Naive B cell (primary cell): ENCODE measurements at places on chromosomes 12 and 14. TPM values are rescaled to one million over a fixed set of nuclear protein-coding genes. Genes with fewer than 3 reads are reported as not detected.

RAPGEF3 gene
- not detected for polyA plus RNA-seq

DNA sequence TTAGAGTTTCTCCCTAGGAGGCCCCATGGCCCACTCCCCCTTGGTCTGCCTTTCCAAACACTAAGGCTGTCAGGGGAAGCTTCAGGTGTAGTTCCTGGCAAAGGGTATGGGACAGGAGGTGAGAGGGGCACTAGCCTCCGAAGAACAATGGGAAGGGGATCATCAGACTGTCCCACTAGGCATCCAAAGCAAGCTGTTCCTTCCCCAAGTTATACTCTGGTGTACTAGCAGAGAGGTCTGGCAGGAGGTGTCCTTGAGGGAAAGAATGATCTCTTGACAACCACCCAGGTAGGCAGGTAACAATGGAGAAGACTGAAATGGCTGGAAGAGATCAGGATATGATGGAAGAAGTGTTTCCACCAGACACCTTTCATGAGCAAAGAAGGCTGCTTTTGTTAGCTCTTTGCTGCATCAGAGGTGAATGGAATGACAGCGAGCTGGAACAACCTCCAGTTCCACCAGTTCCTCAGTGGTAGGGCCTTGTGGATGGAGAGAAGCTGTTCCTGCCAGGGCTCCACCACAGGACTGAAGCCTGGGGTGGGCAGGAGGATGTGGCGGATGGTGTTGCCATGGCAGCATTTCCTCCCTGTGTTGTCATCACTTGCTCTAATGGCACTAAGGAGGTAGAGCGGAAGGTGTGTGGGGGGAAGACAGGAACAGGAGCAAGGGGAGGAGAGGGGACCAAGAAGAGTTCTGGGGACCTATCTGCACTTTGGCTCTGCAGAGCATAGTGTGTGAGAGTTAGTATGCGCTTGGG, 2.3 kb upstream of the AGAP2 start:
- peak; percentile 71 for DNase-seq

GRCh38 chr14:20493634-20494033, 11.7 kb upstream of the RNASE10 start:
- DNase-seq: no peak

- peak; percentile 95 for DNase-seq
Measured at GRCh38 chr14:24212924-24213865, at the start of gene CHMP4A. Gene CHMP4A, minus strand, starts transcription at chr14:24213488. Its CDS starts 49 bp downstream, at chr14:24213439.

DNA sequence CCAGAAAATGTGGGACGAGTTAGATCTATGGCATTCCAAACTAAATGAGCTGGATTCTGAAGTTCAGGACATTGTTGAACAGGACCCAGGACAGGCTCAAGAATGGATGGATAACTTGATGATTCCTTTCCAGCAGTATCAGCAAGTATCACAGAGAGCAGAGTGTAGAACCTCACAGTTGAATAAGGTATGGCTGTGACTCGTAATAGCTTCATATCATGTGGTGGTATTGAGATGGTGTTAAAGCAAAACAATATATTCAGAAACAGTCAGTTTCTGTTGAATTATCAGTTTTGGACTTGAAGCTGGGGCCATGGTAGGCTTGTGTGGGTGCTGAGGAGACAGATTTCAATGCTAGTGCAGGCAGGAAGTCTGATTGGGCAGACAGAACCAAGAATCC, 213.7 kb downstream of the ESR2 start:
- no peak for DNase-seq

SMARCD1 gene
- polyA plus RNA-seq: 28.1 TPM

SLC2A14 gene
- polyA plus RNA-seq: not detected

GRCh38 chr12:80400571-80400991, 43.5 kb upstream of the PTPRQ start:
- no peak for DNase-seq

DNA sequence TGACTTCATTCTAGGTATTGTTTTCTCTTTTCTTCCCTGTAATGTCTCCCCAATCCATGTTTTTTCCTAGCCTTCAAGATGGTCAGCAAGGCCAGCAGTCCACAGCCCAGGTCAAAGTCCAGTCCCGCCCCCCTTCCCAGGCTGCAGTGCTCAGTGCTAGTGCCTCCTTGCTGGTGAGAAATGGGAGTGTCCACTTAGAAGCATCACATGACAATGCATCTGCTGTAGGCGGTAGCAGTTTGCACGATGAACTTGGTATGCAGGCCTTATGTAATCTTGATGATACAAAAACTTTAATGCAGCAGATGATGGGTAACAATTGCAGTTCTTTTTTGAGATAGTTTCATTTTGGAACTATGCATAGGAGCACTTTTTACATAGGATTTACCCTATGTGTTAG, 88.4 kb downstream of the PCNX1 start:
- no peak for DNase-seq

GRCh38 chr12:32605326-32606095, 73.6 kb upstream of the DNM1L start:
- DNase-seq: no peak

DNA sequence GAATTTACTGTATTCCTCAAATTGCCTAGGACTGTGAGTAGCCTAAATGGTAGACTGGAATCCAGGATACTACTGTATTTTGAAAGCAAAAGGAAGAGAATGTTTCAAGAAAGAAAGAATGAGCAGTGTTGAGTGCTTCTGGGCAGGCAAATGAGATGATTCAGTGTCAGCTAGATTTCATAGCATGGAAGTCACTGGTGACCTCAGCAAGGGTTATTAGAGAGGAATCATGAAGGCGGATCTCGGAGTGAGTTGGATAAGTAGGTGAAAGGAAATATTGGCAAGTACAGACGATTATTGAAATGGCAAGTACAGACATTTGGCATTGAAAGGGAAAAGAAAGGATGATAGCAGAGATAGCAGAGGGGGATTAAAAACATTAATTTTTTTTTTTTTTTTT, 27.1 kb downstream of the VRK1 start:
- no peak for DNase-seq

- DNase-seq: no peak
Measured at GRCh38 chr14:30077946-30078345, 150.3 kb upstream of the PRKD1 start.

IL22 gene
- not detected for polyA plus RNA-seq

DNA sequence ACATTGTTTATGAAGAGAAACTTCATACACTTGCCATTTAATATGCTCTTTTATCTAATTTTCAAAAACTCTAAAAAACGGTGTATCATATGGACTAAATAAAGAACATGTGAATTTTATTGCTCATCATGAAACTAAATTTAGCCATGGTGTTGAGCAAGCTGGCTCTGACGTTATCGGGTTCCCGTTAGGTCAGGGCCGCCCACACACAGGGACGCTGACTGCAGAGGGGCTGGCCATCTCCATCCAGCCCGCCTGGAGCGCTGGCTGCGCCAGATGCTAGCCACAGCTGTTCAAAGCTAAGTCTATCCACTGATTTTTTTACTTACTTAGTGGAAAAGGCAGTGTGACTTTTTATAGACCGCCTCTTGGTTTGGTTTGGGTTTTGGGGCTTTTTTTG, 36.5 kb upstream of the DYNC1H1 start:
- DNase-seq: no peak

GRCh38 chr14:102182936-102183619, 43.4 kb downstream of the WDR20 start:
- DNase-seq: no peak

CLEC2A gene
- polyA plus RNA-seq: not detected

DNA sequence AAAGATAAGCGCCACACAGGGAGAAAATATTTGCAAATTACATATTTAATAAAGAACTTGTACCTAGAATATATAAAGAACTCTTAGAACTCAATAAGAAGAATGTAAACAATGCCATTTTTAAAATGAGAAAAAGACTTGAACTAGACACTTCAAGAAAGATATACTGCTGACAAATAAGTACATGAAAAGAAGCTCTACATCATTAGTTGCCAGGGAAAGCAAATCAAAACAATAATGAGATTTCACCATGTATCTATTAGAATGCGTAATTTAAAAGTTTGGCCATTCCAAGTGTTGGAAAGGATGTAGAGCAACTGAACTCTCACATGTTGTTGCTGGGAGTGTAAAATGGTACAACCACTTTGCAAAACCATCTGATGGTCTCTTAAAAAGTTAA, 6.9 kb upstream of the CLEC4E start:
- DNase-seq: no peak

- no peak for DNase-seq
Measured at GRCh38 chr14:31435276-31435675, 14.9 kb upstream of the HEATR5A start.

- DNase-seq: no peak
Measured at GRCh38 chr12:105637470-105637869, 307.0 kb downstream of the C12orf75 start.

GRCh38 chr12:32398181-32398580, 1.2 kb upstream of the FGD4 start:
- DNase-seq: no peak

CLEC1B gene
- 0.93 TPM for polyA plus RNA-seq

- no peak for DNase-seq
Measured at GRCh38 chr14:91509878-91510170, 286 bp downstream of the PPP4R3A start.

KRT7 gene
- polyA plus RNA-seq: not detected

PTGDR gene
- polyA plus RNA-seq: 0.19 TPM

GYS2 gene
- not detected for polyA plus RNA-seq

- DNase-seq: no peak
Measured at GRCh38 chr12:54975875-54976274, 8.7 kb downstream of the TESPA1 start.

DNA sequence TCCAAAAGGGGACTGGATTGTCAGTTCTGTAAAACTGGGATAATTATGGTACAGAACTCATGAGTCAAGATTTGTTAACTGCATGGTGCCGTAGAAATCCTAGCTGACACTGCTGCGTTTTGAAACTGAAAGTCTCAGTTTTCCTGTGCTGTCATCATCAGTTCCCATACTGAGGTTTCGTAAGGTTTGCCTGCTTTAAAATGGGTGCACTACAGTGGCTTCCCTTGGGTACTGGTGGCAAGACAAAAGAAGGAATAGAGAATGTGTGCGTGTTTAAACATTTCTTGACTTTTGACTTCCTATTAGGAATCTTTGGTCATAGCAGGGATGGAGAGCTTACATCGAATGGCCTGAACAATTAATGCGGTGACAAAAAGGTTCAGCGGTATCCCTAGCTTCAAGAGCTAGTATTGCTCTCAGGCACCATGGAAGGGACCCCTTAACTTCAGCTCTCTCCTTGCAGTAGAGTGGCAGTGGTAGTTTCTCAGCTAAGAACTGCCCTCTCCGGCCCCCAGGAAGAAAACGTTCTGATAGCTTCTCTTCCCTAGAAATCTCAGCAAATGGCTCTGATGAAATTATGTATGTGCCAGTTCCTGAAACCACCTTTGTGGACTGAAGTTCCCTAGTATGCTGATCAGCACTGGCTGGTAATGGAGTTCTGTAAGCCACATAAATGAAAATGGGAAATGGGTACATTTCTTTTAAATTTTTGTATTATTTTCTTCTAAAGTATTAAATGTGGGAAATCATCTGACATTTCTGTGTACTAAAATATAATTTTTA, 28.9 kb downstream of the ANO6 start:
- DNase-seq: no peak

DNA sequence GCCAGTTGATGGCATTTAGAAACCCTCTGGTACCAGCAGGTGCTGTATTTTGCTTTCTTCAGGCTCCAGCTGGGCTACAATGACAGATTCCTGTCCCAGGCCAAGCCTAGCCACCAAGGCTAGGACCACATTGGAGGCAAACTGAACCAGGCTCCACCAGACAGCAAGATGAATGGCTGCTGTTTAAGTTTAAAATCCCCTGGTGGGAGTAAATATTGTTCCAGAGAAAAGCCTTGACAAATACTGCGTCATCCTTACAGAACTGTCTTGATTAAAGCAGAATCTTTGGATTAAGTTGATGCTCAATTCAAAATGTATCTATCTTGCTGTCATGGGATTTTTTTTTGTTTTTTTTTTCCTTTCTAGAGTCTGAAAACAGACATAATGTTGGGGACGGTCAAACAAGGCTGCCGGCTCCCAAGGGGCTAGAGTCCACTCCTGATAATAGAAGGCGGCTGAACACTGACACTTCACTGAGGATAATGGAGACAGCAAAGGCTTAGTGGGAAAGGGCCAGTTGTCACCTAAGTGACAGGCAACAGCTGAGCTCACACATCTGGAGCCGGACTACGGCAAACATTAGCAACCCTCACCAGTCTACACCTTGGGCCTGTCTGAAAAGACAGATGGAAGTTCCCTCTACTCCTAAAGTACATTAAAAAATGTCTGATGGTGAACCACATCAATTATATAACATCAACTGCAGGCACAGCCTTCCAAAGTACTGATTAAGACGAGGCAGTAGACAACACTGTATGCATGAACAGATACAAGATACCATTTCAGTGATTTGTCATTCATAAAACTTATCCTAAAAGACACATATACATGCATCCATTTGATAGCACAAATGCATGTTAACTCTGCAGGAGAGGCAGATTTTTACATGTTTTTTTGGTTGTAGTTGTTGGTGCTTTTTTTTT, 1.7 kb downstream of the PRICKLE1 start:
- DNase-seq: no peak

SETD1B gene
- 0.97 TPM for polyA plus RNA-seq

DNA sequence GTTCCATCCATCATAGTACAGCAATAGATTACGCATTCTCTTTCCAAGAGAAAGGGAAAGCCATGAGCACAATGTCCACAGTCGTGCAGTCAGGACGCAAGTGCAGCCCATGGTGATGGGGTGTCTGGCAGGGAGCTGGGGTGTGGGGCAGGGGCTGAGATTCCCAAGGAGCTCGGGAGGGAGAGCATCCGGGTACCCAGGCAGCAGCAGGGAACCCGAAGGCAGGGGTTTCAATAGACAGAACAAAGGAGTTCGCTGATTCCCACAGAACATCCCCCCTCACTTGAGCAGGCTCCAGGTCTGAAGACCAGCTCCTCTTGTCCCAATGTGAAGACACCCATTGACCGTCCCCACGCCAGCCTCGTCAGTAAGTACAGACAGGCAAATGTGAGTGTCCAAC, 13.5 kb downstream of the ANHX start:
- DNase-seq: no peak

DNA sequence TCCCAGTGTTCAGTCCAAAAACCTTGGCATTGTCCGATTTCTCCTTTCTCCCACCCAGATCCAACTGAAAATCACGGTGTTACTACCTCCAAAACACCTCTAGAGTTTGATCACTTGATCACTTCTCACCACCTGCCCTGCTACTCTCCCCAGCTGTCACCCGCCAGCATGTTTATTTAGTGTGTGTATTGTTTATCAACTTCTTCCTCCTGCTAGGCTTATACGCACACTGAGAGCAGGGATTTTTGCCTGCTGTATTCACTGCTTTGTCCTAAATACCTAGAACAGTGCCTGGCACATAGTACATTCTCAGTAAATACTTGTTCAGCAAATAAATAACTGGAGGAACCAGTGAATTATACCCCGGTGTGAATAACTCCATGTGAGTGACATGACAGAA, 5.0 kb downstream of the BDKRB1 start:
- DNase-seq: no peak

CCDC60 gene
- not detected for polyA plus RNA-seq

DNA sequence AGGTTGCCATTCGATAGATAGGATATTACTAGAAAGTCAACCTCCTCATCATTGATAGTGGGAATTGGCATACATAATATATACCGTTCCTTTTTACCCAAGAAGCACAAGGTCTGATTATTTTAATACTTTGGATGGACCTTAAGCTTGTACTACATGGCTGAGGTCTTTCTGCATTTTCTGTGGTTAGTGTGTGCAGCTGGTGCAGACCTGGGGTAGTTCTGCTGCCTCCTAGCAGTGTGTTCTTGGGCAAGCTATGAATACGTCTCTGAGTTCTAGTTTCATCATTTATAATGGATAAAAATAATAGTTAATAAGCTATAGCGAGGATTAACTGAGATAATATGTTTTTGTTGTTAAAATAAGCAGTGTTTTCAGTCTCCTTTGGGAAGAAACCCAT, 2.2 kb downstream of the ZDHHC17 start:
- DNase-seq: no peak

KLHL42 gene
- polyA plus RNA-seq: 8.7 TPM

TDRD9 gene
- polyA plus RNA-seq: 3.8 TPM

BCL11B gene
- polyA plus RNA-seq: 0.03 TPM
